Fibroblast of villous mesenchyme (primary cell): ENCODE measurements at places on chromosomes 11 and 22. TPM values are rescaled to one million over a fixed set of nuclear protein-coding genes. Genes with fewer than 3 reads are reported as not detected.

IGHMBP2 gene
- total RNA-seq: 9.9 and 14.2 TPM in 2 replicates

SERPING1 gene
- 10.8 and 21.9 TPM in 2 replicates for total RNA-seq

APOL5 gene
- not detected in 2 replicates for total RNA-seq

DNA sequence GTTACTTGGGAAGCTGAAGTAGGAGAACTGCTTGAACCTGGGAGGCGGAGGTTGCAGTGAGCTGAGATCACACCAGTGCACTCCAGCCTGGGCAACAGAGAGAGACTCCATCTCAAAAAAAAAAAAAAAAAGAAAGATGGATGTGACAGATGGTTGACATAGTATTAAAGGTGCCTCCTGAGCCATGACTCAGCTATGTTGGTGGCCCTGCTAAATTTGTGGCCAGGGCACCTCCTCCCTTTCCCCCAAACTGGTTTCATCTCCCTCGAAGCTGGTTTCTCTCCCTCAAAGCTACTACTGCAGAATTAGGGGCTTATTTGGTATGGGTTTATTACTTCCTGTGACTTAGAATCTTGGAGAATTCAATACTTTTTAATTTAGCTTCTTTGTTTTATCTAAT, 31.5 kb downstream of the SDHD start:
- no peak for DNase-seq

GRCh38 chr22:48713272-48714205, 1114.1 kb downstream of the BRD1 start:
- no peak for DNase-seq

DNA sequence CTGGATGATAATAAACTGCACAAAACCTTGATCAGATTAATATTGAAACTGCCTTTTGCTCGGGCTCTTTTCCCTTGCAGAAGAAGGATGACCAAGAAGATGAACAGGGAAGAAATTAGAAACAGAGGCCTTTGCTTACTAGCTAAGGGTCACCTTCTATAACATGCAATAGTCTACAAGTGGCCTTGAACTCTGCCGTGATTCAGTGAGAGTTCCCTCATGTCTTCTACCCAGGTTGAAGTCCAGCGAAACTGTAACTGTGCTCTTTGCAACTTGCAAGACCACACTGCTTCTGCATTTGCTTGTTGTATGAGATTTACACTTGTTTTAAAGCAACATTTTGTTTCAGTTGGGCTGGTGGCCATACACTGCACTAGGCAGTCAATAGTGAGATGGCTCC, 108.4 kb downstream of the IGLL1 start:
- DNase-seq: no peak

DNA sequence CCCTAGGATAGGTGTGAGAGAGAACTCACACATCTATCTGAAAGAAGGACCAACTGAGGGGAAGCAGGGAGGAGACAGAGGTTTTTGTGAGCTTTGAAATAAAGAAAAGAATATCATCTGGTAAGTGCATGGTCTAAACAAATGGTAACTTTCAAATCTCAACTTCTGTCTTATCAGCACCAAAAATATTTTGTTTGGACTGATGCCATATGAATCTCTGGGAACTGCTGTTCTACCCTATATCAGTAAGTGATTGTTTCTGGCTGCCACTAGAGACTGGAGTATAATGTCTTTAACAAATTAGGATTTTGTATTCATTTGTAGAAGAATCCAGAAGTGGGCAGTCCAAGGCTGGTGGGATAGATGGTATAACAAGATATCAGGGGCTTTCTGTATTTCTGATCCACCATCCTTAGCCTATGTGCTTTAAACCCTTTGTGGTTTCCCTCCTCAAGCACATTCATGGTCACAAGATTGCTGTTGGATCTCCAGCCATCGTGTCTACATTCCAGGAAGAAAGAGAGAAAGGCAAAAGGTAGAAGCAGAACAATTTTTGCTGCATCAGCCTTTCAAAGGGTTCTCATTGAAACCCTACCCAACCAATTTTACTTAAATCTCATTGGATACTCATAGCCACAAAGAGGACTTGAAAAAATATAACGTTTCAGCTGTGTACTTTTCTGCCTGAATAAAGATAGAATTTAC, 4.7 kb downstream of the HEPHL1 start:
- DNase-seq: peak; percentile 39

DNA sequence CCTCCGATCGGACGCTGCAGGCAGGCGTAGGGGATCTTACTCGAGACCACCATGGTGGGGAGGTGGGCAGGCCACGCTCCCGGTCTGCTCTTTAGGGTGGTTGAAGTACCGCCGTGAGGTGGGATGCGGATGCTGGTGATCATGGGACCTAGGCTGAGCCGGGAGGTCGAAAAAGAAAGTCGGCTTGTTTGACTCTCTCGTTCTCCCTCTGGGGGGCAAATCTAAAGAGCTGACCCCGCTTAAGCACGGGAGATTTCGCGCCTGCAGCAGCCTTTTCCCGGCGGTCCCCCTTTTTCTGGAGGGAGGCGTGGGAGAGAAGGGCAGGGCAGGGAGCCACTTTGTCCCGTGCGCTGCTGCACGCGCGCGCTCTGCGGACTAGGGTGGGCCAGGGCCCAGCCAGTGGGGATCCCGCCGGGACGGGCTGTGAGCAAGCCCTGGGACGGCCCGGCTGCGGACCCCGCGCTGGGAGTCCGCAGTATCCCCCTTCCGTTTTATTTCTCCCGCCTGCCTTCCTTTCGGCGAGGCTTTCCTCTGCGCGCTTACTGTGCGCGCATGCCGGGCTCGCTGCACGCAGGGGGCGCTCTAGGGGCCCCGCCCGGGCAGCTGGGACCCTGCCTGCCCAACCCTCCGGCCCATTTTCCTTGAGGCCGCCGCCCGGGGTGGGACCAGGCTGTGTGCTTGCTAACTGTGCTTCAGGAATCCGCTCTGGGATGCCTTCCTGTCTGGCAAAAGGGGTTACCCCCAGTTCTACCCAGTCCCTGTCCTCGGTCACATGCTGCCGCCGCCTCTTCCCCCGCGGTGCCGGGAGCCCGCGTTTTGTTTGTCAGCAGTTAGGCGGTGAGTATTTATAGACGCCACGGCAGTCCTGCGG, 81.0 kb downstream of the PRR5L start:
- peak; percentile 71 for DNase-seq

DNA sequence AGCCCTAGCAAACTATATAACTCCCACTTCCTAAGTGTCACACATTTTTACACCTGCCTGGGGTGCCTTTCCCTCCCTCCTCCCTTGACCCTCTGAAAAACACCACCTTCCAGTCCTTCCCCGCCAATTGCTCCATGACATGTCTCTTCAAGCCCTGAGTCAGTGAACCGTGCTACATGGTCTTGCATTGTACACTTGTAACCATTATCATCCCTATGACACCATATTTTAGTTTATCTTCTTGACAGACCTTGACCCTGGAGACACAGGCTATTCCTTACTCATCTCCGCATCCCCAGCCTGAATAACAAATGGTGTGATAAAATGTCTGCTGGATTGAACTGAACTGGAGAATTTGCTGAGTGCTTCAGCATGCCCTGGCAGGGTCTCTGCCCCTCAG, 36.9 kb downstream of the TNKS1BP1 start:
- DNase-seq: no peak

DNA sequence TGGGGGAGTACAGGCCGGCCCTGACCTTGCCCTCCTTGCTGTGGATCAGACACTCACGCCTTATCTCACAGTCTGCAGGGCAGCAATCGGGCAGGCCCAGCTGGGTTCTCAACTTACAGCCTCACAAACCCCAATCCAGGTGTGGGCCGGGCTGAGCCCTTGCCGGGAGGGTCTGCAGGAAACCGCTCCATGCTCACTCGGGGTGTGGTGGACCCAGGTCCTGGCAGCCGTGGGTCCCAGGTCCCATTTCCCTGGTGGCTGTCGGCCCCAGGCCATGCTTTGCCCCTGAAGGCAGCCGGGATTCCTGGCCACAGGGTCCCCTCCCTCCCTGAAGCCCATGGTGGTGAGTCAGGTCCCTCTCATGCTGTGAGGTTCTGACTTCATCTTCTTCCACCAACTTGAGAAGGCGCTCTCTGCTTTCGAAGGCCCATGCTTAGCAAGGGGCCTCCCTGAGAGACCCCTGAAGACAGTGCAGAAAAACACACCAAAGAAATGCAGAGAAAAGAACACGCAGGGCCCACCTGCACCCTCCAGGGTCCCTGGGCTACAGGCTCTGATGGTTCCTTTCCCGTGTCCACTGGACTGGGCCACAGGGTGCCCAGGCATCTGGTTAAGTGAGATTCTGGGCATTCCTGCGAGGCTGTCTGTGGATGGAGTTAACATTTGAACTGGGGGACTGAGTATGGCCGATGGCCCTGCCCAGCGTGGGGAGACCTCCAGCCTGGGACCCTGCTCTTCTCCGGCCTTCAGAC, 588.2 kb downstream of the BRD1 start:
- DNase-seq: no peak
